H54 (cell line): ENCODE measurements at places on chromosomes 5 and 9.

GRCh38 chr5:136011414-136012001, 17.3 kb upstream of the TGFBI start:
- DNase-seq = no peak

GRCh38 chr5:144177548-144177947, 6.9 kb downstream of the KCTD16 start:
- no peak for DNase-seq

DNA sequence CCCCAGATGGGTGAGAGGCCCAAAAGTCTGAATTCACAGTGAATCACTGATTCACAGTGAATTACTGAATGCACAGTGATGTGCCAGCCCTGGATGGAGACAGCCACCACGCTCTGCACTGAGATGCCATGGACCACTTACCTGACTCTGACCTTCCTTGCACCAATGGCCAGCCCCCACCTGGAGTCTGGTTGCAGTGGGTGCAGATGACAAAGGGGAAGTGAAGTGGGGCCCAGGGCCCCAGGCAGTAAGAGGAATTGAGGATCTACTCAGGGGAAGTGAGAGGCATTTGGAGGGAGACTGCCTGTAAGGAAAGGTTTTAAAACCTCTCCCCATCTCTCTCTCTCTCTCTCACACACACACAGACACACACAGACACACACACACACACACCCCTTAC, 412.1 kb downstream of the CYLC2 start:
- DNase-seq = no peak

DNA sequence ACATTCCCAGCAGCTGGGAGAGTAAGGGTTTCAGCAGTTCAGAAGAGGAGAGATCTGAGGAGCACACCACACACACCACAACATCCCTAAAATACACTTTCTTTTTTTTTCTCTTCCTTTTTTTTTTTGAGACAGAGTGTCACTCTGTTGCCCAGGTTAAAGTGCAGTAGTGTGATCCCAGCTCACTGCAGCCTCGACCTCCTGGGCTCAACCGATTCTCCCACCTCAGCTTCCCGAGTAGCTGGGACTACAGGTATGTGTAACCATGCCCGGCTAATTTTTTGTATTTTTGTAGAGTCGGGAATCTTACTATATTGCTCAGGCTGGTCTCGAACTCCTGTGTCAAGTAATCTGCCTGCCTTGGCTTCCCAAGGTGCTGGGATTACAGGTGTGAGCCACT, 9.7 kb upstream of the UBAP1 start:
- no peak for DNase-seq

GRCh38 chr5:95644351-95645042, 2.1 kb upstream of the RFESD start:
- no peak for DNase-seq

GRCh38 chr5:103256178-103256577, 2.4 kb upstream of the MACIR start:
- no peak for DNase-seq

DNA sequence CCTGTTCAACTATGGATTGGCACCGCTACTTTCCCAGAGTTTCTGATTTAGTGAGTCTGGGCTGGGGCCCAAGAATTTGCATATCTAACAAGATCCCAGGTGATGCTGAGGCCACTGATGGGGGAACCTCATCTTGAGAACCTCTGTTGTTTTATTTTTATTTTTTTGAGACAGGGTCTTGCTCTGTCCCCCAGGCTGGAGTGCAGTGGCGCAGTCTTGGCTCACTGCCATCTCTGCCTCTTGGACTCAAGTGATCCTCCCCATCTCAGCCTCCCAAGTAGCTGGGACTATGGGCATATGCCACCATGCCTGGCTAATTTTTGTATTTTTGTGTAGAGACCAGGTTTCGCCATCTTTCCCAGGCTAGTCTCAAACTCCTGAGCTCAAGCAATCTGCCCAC, 35.7 kb downstream of the LMX1B start:
- DNase-seq = no peak

DNA sequence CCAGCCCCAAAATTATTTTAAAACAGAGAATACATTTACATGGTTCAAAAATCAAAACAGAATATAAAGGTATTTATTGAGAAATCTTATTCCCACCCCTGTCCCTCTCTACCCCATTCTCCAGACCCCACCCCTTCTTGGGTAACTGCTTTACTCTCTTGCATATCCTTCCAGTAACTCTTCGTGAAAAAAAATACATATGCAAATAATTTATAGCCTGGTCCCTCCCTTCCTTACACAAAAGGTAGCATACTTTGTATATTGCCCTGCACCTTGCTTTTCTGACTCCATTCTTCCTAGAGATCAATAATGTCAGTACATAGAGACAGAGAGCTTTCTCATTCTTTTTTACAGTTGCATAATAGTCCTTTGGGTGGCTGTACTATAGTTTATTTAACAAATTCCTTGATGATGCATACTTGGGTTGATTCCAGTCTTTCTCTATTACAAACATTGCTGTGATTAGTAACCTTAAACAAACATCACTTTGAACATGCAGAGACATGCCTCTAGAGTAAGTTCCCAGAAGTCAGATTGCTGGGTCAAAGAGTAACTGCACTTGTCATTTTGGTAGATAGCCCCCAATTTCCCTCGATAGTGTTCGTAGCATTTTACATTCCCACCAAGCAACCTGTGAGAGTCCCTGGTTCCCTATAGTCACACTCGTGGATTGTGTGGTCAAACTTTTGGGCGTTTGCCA, 47.9 kb downstream of the STOM start:
- DNase-seq = peak; percentile 88

- no peak for DNase-seq
These were observed 12.2 kb upstream of the SYK start for GRCh38 chr9:90789408-90789807.

- no peak for DNase-seq
These were observed 446.7 kb downstream of the IRX1 start for GRCh38 chr5:4042311-4042710.

- DNase-seq = no peak
These were observed 19.7 kb upstream of the CCNH start for GRCh38 chr5:87432460-87432859.

GRCh38 chr9:114134827-114135396, 20.4 kb upstream of the COL27A1 start:
- DNase-seq = no peak

DNA sequence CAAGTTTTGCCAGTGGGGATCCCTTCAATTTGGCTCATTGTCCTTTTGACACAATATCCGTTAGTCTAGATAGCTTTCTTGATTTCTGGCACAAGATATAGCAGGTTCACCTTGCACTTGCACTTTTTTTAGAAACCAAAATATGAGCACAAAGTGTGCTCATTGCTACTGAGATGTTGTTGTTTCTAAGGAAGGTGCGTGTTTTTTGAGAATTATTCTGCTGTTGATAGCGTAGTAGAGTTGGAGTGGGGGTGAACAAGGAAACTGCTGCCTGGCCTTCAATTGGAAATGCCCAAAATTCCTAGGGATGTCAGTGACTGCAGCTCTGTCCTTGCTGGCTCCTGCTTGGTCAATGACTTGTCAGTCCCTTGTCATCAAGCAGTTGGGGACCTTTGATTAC, 73.3 kb downstream of the TLE4 start:
- no peak for DNase-seq

- no peak for DNase-seq
These were observed 128.5 kb downstream of the RGS3 start for GRCh38 chr9:113591899-113592625.

DNA sequence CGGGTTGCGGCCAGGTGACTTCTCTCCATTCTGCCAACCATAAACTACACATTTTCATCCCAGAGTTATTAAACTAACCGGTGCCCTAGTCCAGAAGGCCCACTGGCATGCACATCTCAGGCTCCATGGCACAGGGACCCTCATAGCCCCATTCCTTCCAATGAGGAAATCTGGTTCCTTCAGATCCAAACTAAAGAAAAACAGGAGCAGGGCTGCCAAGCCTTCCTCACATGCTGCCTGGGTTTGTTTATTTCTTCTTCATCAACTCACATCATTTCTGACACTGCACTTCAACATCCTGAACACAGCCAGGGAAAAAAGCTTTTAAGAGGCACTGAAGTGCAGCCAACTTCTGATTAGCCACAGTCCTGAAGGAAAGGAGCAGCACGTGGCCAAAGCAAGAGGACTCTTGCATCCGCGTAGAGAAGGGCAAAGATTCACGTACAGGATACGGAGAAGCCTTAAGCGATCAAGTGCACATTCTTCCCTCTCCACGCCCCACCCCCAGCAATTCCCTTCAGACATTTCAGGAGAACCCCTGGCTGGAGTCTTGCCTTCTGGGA, 22.5 kb downstream of the LHFPL2 start:
- DNase-seq = no peak

- DNase-seq = peak; percentile 20
These were observed 116.1 kb upstream of the RASA1 start for GRCh38 chr5:87151547-87151946.

DNA sequence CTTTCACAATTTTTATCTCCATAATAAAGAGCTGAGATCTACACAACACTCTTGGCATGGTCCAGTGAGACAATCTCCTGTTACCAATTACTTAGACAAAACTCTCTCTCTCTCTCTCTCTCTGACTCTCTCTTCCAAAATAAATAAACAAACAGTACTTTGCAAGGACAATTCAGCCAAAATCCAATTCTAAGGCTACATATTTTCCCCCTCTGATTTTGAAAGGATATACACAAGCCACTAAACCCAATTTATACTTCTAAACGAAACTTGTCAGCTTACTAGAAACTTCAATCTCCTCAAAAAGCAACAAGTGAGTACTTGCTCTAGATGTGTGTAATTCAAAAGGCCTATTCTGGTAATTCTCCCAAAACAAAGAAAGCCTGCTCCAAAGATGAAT, 26.3 kb upstream of the TNPO1 start:
- no peak for DNase-seq

- no peak for DNase-seq
These were observed 228.1 kb upstream of the PANK3 start for GRCh38 chr5:168807287-168807686.

- no peak for DNase-seq
These were observed 17.6 kb downstream of the FLT4 start for GRCh38 chr5:180631549-180632383.

- no peak for DNase-seq
These were observed 56.9 kb downstream of the AHRR start for GRCh38 chr5:378301-378891.

GRCh38 chr5:171499611-171500010, 80.2 kb downstream of the FGF18 start:
- no peak for DNase-seq

DNA sequence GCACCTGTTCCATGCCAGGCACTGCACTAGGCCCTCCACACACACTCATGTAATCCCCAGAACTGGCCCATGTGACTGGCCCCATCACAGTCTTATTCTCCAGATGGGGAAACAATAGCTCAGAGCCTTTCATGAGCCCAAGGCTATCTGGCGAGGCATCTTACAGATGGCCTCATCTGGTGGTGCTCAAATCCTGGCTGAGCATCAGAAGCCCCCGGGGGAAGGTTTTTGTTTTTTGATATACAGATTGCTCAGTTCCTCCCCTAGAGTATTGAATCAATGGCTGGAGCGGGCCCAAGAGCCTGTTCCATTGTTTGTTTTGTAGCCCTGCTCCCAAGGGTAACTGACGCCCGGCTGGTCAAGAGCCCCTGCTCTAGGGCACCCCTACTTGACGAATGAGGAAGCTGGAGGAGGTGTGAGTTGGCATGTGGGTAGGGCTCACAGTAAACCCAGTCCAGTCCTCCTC, 145.3 kb upstream of the RAPGEF1 start:
- no peak for DNase-seq

DNA sequence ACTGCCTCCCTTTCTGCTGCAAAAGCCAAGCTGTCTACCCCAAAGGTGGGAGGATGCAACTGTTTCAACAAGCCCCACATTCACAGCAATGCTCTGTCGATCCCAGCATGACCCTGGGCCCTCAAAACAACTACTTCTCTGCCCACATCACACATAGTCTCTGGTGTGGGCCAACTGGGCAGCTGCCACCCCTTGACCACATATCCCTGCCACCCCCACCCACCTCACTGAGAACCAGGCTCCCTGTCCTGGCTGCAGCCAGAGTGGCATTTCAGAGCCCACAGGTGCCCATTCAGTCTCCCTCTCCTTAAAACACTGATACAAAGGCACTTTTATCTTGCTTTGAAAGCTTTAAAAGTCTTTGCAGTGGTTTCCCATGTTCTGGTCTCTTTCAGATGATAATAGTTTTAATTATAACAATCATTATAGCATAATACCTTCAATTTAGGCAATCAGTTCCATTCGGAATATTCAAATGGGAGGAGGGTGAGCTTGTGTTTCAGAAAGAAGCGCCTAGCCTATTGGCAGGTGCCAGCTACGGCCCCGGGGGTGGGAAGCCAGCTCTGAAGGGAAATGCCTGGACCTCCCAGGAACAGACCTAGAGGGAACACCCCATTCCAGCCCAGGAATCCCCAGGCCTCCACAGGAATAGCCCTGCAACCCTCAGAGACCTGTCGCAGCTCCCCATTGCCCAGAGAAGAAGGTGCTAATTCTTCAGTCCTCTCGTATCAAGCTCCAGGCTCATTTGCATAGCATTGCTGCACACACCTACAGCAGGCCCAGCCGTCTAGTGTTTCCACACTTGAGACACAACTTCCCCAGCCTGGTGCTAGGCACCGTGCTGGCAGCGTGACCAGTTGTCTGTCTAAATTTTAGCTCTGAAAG, 90.8 kb downstream of the C5orf15 start:
- no peak for DNase-seq

DNA sequence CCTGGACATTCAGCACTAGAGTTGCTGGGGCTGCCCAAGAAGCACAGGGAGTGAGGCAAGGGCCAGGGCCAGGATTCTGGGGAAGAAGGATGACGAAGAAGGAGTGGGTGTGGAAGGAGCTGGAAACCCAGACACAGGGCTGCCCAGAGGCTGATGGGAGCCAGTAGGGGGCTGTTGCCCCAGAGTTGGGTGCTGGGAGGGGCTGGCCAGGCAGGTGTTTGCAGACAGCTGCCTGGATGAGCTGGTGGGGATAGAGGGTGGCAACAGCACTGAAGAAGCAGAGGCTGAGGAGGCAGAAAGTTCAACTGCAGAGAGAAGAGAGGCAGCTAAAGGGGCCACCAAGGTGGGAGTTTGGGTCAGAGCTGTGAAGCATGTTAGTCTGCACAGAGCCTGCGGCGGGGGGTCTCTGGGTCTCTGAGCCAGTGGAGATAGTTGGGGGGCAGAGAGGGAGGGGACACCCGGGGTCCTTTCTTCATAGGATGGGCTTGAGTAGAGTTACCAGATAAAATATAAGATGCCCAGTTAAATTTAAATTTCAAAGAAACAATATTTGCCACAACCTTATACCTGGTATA, 2.5 kb upstream of the AQP7 start:
- no peak for DNase-seq

DNA sequence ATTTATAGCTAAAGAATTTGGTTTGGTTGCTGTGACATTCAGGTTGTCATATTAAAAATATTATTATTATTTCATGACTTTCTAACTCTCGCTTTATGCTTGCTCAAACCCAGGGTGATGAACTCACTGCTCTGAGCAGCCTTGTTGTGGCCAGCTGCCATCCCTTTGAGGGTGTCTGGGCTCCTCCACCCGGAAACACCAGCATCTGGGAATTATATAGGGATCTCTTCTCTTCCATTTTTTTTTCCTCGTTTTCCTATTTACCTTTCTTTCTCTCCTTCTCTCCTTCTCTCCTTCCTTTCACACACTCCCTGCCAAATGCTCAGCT, 355.8 kb upstream of the SMARCA2 start:
- DNase-seq = no peak

GRCh38 chr9:94144394-94144793, 60.1 kb downstream of the PTPDC1 start:
- no peak for DNase-seq
